ENCODE measurements at places on chromosomes 2 and 18.

DNA sequence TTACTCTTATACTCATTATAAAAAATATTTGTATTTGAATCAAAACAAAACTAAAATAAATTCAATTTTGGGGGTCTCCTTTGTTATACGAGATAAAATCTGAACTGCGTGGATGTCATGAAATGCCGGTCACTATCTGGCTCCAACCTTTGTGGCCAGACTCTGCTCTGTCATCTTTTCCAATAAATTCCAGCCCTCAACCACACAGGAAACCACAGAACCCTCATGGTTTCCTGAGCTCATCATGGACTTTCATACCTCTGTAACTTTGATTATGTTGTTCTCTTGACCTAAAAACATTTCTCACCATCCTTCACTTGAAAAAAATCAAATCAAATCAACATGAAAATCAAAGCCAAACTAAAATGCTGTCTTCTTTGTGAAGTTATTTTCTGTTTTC lies 724.7 kb downstream of the METTL4 start:
- no peak for DNase-seq

DNA sequence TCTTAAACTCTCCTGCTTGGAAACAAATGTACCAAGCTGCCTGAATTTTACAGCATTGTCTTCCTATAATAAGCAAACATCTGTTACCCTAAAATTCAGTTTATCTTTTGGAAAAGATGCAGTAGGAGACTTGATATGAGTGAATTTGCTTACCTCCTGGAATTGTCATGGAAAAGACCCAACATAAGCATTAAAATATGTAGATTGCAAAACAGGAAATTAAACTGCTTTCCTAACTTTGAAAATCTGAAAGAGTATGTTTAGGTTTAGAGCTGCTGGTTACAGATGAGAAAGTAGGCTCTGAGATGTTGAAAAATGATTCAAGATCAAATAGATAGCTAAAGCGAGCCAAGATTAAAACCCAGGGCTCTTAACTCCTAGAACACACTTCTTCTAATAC lies 316.5 kb downstream of the SOX11 start:
- no peak for DNase-seq

GRCh38 chr18:70036771-70037347 lies 89.2 kb upstream of the CD226 start:
- peak; percentile 26 for DNase-seq

DNA sequence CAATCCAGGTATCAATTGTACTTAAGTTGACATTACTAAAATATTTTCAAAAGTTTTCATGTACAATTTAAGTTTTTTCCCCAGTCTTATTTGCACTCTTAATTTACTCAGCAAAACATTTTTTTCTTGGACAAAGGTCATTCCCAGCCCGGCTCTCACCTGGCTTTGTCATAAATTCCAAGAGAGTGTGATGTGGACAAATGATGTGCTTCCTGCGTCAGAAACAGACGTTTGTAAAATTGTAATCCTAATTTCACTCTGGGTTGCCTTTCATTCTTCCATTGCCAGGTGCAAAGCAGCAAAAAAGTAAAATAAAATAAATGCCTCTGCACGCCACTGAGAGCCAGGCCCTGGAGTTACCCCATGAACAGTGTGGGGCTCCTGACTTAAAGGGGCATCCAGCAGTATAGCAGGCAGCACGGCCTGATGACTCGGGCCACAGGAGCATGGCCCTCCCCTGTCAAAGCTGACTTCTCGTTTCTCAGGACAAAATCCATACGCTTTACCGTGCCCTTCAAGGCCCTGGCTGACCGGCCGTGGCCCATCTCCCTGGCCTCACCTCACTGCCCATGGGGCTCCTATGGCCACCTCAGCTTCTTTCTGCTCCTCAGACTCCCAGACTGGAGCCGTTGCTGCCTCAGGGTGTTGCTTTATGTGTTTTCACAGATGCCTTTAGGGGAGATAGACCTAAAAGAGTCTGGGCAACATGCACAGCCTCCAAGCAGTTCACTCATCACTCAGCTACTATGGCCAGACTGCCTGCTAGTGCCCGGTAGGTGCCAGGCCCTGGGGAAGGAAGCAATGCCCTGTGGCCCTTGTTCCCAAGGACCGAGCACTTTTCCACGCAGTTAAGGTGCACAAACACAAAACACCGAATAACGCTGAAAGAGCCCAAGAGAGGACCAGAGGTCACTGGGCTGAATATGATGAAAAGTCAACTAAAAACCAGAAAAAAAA lies 7.6 kb upstream of the TMEM185B start:
- DNase-seq = no peak

DNA sequence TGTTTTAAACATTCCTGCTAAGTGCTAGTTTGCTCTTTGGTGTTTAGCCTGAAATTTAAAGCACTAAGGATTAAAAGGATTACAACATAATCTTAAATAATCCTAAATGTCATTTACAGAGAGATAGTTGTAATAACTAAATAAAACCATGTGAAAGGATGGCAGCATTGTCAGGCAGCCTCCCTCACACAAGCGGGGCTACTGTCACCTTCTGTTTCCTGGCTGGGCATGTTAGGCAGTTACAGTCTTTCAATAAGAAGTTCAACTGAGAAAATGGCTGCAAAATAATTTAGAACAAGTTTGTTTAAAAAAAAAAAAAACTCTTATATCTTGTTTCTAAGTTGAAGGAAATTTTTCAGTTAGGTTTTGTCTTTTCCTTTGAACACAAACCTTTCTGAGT lies 124.9 kb downstream of the ARHGAP15 start:
- DNase-seq = no peak

GRCh38 chr18:76957384-76958355 lies 135.3 kb downstream of the ZNF236 start:
- no peak for DNase-seq

GRCh38 chr2:120176526-120176925 lies 46.7 kb downstream of the TMEM185B start:
- DNase-seq = no peak

DNA sequence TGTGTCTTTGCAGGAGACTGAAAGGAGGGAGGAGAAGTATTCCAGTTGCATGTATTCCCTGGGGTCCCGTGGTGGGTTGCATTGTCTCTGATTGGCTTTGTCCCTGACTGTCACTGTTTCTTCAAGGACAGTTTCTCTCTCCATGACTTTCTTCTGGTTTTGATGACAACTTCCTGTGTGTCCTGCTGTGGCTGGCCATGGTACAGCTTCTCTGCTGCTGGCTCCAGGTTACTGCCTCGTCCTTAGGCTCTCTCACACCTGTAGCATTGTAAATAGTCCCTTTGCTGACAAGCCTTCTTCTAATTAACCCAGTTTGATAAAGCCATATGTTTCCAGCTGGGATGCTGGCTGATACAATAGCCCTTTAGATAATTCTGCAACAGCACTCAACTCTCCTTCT lies 129.0 kb downstream of the LPIN1 start:
- DNase-seq = no peak

- DNase-seq = no peak
Measured at GRCh38 chr2:191018643-191019119, 4.7 kb upstream of the STAT1 start.

GRCh38 chr2:62939735-62940491 lies 110.7 kb upstream of the OTX1 start:
- DNase-seq = no peak

GRCh38 chr2:29042561-29043075 lies 31.7 kb downstream of the PCARE start:
- DNase-seq = no peak

Data from GM12891 (cell line).